ENCODE measurements at places on chromosomes 12 and 14. TPM values are rescaled to one million over a fixed set of nuclear protein-coding genes. Genes with fewer than 3 reads are reported as not detected.

MMP19 gene
- total RNA-seq = 5.2 TPM

IL22 gene
- total RNA-seq = not detected

IL31 gene
- not detected for total RNA-seq

LPAR5 gene
- total RNA-seq = 0.12 TPM

OVCH1 gene
- under 0.01 TPM for total RNA-seq

CLMN gene
- 0.22 TPM for total RNA-seq

AMIGO2 gene
- 104 TPM for total RNA-seq

CRIP1 gene
- total RNA-seq = 0.50 TPM

KRT85 gene
- total RNA-seq = not detected

GPX2 gene
- total RNA-seq = not detected

CCDC91 gene
- total RNA-seq = 21.4 TPM

NANOG gene
- not detected for total RNA-seq

TAS2R7 gene
- not detected for total RNA-seq

Measured in uterine smooth muscle cell (primary cell).